ENCODE measurements at places on chromosomes 3 and 15.

GRCh38 chr3:140097874-140098635 is 163.1 kb downstream of the CLSTN2 start:
- no peak for DNase-seq

DNA sequence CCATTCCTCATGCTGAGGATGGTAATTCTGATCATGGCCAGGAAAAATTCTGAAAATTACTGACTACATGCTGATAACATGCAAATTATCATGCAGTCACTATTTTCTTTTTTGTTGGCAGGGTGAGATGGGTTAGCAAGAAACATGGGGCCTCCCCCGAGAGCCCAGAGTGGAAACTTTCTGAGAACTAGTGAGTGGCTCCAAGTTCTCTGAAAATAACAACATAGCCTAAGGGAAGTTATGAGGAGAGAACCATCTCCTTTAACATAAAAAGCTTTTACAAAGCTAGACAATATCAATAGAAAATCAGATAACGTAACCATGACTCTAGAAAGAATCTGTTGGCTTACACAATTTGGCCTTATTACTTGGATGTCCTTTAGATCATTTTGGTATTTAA is 254.2 kb downstream of the PLOD2 start:
- no peak for DNase-seq

DNA sequence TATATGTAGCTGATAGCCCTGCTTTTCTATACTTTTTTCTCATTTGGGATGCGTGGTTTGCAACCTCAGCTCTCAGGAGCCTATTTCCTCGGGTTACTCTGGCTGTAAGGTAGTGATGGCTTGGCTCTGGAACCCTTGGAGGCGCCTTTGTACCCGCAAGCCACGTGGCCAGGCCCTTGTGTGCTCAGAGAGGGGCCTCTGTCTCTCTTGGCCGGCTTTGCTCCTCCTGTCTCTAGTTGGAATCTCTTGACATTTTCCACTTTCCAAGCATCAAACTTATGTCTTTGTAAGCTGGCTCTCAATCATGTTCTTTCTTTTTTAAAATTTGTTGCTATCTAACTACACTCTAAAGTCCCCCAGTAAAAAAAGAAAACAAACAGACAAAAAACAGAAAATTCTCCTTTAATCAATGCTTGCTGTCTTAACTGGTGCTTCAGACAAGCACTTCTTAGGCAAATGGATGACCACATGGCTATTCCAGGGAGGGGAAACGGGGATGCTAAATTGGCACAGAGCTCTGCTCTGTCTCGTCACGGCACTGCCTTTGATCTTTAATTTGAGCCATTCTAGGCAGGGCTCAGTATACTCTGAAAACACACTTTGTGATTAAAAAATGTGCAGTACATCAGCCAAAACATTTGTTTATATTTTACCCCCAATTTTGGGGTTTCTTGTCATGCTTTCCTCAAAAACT is 180.4 kb upstream of the NR2E3 start:
- no peak for DNase-seq

GRCh38 chr15:39313467-39313866 is 267.4 kb upstream of the THBS1 start:
- no peak for DNase-seq

- DNase-seq = no peak
Observed at GRCh38 chr3:171108066-171108465, 81.5 kb upstream of the SLC2A2 start.

All from NCI-H2081 treated with DMSO at 0.1 percent for 48 hours (cell line).